ENCODE measurements at places on chromosomes 5 and 9. TPM values are rescaled to one million over a fixed set of nuclear protein-coding genes. Genes with fewer than 3 reads are reported as not detected.

CYLC2 gene
- not detected for polyA plus RNA-seq

SEMA4D gene
- polyA plus RNA-seq: 11.5 TPM

HAPLN1 gene
- not detected for polyA plus RNA-seq

GPX8 gene
- polyA plus RNA-seq: 6.1 TPM

PCDHB12 gene
- 0.40 TPM for polyA plus RNA-seq

- no peak for DNase-seq
These were observed 40.9 kb upstream of the IL17B start for GRCh38 chr5:149419859-149420544.

GRCh38 chr5:113425909-113426308 is 8.9 kb downstream of the TSSK1B start:
- no peak for DNase-seq

GRCh38 chr5:21391506-21391905 is 1403.5 kb upstream of the CDH18 start:
- no peak for DNase-seq

DNA sequence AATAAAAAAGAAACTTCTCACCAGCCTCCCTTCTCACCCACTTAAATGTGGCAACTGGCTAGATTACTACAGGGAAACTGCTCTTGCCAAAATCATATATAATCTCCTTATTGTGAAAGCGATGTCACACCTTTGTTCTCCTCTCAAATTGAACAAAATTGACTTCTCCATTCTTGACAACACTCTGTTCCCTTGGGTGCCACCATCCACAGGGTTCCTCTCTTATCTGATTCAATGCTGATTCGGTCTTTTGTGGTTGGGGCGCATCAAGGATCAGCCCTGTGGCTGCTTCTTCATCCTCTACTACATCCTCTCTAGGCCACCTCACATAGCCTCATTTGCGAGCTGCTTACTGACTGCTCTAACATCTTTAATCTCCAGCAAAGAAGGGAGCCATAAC is 86.1 kb downstream of the EDIL3 start:
- DNase-seq: no peak

DNA sequence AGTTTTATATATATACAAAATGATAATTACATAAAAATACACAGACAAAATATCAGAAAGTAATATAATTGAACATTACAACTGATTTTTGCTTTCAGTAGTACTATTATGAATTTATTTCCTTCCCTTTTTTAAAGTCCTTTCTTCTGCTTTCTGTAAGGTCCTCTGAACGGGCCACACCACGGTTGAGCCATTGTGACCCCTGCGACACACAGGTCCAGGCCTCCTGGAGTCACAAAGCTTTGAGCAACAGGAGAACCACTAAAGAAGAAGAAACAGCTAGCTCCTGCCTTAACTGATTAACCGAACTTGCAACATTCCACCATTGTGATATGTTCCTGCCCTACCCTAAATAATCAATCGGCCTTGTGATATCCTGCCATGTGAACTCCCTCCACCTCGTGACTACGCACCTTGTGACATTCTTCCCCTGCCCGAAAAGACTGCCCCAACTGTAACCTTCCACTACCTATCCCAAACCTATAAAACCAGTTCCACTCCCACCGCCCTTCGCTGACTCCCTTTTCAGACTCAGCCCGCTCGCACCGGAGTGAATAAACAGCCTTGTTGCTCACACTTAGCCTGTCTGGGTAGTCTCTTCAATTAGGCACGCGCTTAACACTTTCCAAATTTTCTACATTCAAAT is 375.0 kb upstream of the RFX3 start:
- DNase-seq: no peak

DNA sequence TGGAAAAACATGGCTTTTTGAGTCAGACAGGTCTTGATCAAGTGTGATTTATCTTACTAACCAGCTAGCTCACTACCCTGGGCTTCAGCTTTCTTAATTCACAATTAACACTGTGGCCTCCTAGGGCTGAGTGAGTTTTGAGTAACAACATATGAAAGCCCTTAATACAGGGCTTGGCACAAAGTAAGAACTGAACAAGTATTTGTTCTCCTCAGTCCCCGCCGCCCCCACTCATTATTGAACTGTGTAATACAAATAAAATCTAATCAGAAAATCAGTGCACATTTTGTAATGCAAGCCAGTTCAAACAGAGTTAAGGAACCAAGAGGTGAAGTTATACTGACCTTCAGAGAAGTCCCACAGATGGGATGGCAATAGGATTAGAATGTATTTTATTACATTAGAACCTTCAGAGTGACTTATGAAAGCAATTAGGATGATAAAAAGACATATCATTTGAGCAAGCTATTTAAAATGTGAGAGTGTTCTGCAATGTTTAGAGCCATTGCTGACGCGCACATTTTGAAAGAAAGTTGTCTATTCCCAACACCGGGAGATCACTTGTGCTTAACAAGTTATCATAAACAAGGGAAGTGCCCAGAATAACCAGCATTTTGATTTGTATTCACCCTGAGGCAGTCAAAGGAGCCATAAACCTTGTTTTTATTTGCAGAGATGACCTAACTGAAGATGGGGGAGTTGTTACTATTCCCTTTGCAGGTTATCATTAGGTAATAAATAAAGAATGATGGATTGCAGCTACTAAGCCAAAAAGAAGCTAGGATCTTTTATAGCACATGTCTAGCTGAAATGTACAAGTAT is 19.4 kb downstream of the ADAMTS16 start:
- DNase-seq: no peak

- DNase-seq: no peak
These were observed 50.5 kb upstream of the C5orf46 start for GRCh38 chr5:147956842-147957223.

GRCh38 chr9:71223953-71224538 is 102.6 kb upstream of the TRPM3 start:
- DNase-seq: no peak

DNA sequence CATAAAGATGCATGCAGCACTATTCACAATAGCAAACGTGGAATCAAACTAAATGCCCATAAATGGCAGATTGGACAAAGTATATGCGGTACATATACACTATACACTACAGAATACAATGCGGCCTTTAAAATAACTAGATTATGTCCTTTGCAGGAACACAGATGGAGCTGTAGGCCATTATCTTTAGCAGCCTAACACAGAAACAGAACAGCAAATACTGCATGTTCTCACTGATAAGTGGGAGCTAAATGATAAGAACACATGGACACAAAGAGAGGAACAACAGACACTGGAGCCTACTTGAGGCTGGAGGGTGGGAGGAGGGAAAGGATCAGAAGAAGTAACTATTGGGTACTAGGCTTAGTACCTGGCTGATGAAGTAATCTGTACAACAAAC is 758.2 kb downstream of the TLE1 start:
- DNase-seq: no peak

GRCh38 chr9:137872296-137872695 is 5.3 kb upstream of the CACNA1B start:
- no peak for DNase-seq
